ENCODE measurements at places on chromosomes 3 and 15. TPM values are rescaled to one million over a fixed set of nuclear protein-coding genes. Genes with fewer than 3 reads are reported as not detected.

Gene ULK4
- 5.1 TPM for total RNA-seq

Gene GRAMD1C
- total RNA-seq, result 0.70 TPM

Gene CDHR4
- not detected for total RNA-seq

Gene APOD
- 692 TPM for total RNA-seq

Gene CAPN3
- 14.8 TPM for total RNA-seq

Data from cardiac septum (tissue), 1 donor.